ENCODE measurements at places on chromosomes 11 and 22.

DNA sequence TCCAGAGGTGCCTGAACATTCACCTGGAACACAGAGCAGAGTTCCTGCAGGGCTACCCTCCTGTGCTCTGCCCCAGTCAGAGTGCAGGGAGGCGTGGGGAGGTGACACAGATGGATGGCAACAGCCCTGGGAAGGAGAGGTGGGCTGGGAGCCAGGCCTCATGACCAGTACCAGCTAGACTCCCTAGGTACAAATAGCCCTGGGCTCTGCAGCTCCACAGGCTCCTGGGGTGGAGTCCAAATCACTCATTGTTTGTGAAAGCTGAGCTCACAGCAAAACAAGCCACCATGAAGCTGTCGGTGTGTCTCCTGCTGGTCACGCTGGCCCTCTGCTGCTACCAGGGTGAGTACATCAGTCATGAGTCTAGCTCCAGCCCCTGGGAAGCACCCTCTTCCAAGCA lies at the start of gene SCGB1D2:
Gene SCGB1D2 (plus strand): TSS at position 219 of the 400 bp plus-strand sequence. CDS start 69 bp downstream, at position 288.
- no peak for DNase-seq

- DNase-seq = no peak
These were observed 23.2 kb downstream of the MEI1 start for GRCh38 chr22:41722496-41722895.

GRCh38 chr11:47257517-47258316 lies at the start of gene NR1H3:
NR1H3 (plus strand) TSS chr11:47257996; CDS start chr11:47259217, 1,221 bp downstream.
- no peak for DNase-seq

DNA sequence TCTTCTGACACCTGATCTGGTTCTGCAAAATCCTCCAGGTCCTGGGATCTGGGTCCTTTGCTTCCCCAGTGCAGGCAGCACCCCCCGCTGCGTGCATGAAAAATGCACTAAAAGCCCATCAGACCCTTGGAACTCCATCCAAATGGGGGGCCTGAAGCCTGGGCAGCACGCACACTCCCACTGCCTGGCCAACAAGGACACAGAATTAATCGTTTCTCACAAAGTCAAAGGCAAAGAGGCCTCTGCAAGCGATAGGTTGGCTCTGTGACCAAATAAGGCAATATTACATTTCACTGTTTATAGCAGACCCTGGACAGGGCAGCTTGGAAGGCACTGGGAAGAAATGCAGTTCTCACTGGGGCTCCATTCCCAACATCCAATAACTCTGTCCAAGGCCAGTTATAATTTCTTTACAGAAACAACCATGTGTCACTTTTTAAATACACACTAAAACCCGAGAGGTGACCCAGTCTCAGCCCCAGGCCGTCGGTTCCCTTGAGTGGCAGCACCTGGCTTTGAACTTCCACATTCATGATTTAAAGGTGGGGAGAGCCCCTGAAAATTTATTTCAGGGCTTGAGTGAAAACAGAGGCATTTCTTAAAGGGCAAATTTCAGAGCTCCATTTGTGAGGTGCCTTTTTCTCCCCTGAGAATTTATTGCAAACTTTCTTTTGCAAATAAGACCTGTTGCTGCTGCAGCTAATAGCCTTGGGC lies 114.4 kb upstream of the ANO1 start:
- no peak for DNase-seq

- no peak for DNase-seq
These were observed 45.6 kb upstream of the HIPK3 start for GRCh38 chr11:33211580-33211979.

GRCh38 chr11:94516725-94517124 lies 4.5 kb downstream of the C11orf97 start:
- no peak for DNase-seq

GRCh38 chr11:72202571-72202970 lies 10.6 kb downstream of the FOLR1 start:
- DNase-seq = no peak

DNA sequence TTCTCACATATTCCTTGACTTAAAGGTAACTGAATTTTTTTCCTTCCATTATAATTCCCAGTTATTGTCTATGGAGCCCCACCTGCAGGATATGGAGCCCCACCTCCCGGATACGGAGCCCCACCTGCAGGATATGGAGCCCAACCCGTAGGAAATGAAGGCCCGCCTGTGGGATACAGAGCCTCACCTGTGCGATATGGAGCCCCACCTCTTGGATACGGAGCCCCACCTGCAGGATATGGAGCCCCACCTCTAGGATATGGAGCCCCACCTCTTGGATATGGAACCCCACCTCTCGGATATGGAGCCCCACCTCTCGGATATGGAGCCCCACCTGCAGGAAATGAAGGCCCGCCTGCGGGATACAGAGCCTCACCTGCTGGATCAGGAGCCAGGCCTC lies 28.1 kb downstream of the WBP2NL start:
- DNase-seq = no peak

- DNase-seq = no peak
These were observed 27.4 kb downstream of the FBLN1 start for GRCh38 chr22:45529971-45530575.

DNA sequence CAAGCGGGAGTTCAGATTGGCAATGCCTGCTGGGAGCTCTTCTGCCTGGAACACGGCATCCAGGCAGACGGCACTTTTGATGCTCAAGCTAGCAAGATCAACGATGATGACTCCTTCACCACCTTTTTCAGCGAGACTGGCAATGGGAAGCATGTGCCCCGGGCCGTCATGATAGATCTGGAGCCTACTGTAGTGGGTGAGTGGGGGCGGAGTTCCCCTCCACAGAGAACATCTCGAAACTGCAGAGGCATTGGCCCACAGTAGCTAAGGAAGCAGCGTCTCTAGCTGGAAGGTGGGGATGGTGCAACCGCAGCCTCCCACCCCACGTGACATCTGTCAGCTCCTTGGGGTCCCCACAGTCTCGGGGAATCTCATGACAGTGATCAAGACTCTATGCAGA lies 10.9 kb downstream of the TUBA8 start:
- no peak for DNase-seq

- no peak for DNase-seq
These were observed 152.3 kb downstream of the TMEM135 start for GRCh38 chr11:87190071-87190470.

- no peak for DNase-seq
These were observed 17.8 kb upstream of the ST14 start for GRCh38 chr11:130141561-130142341.

DNA sequence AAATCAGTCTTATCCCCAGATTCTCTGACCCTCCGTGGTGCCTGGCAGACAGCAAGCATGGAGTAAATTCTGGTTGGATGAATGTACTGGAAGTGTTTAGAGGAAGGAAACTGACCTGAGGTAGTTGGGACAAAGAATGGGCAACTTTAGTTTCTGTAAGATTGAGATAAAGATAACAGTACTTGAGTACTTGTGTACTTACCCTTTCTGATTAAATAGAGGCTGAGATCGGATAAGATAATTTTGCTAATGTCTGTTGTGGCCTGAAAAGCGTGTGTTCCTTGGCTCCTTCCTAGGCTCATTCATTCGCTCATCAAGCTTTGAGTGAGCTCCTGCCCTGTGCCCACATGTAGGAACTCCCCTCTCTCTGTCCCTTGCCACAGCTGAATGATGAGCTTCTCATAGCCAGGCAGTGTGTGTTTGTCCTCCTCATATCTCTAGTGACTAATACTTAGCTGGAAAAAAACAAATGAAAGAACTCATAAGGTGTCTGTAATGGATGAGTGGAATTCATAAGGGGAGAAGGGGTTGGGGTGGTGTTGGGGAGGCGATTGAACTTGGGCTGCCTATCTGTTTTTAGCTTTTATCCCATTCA lies 118.1 kb downstream of the DBX1 start:
- DNase-seq = no peak

DNA sequence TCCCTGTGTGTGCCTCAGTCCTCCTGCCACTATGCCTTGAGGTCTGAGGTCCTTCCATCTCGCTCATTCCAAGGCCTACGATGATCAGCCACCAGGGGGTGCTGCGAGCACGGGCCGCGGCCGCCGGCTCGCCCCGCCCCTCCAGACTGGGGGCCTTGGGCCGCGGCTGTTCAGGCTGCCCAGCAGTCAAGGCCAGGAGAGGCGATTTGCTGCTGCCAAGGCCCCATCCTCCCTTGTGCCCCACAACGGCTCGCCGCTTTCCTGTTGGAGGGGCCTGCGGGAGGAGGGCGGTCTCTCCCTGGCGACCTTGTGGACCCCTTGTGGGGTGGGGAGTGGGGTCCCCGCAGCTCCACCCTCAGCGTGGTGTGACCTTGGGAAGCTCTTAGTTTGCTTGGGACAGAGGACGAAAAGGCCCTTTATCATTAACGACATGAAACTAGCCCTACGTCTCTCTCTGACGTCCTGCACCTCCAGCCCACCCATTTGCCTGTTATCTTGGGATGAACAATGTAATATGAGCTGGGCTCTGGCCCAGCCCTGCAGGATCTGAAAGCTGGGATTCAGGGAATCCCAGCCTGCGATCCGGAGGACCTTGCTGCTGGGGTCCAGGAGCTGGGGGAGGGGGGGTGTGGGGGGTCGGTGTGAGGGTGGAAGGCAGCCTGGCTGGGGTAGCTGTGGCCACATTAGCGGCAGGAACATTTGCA lies 5.3 kb upstream of the GALR3 start:
- peak; percentile 67 for DNase-seq

DNA sequence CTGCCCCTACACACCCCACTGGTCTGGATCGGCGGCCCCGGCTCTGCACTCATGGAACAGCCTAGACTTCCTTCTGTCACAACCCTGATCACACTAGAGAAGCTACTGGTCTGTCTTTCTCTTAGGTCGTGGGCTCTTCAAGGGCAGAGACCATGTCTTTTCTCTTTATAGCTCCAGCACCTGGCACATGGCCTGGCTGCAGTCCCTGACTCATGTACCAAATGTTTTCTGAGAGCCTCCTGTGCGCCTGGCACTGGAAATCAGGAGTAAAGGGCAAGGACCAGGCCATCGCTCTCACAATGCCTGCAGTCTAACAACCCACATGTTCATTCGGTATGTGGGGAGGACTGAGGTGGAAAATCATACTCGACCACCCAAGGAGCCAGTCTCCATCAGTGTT lies 7.5 kb downstream of the ASCC2 start:
- no peak for DNase-seq

DNA sequence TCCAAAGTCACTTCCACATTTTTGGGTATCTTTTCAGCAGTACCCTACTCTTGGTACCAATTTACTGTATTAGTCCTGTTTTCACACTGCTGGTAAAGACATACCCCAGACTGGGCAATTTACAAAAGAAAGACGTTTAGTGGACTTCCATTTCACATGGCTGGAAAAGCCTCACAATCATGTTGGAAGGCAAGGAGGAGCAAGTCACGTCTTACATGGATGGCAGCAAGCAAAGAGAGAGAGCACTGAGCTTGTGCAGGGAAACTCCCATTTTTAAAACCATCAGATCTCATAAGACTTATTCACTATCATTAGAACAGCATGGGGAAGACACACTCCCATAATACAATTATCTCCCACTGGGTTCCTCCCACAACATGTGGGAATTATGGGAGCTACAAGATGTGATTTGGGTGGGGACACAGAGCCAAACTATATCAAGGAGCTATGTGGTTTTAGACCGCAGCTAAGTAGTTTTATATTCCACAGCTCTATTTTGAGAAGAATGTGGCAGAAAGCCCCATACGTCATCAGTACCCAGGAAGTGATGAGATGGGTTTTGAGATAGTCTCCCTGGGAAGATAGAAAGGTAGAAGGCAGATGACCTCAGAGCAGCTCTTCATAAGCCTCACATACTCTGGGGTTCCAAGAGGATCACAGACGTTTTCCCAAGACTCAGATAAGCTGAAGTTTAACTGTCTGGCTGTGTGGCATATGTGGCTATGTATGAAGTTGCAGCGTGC lies 96.3 kb downstream of the APIP start:
- no peak for DNase-seq

DNA sequence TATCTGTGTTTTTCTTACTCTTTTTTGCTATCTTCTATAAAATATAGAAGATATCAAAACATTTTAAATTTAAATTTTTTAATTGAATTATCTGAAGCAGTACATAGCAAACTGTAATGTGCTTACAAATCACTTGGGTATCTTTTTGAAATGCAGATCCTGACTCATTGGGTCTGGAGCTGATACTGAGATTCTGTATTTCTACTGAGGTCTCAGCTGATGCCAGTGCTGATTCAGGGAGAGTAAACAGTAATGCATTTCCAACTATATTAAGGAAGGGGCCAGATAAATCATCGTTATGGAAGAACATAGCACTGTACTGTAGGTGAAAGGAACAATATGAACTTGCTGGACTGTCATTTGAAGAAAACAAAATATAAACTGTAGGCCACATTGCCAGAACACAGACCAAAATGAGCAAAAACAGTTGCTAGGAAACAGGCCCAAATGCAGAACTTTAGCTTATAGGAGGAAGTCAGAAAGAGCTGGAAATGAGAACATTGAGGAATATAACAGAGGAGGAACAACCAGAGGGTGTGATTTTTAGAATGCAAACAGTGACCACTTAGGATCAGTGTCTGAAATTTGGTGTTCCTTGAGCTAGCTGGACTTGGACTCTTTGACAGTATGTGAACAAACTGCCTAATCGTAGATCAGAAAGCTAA lies 3.3 kb downstream of the ARL14EP start:
- DNase-seq = no peak

DNA sequence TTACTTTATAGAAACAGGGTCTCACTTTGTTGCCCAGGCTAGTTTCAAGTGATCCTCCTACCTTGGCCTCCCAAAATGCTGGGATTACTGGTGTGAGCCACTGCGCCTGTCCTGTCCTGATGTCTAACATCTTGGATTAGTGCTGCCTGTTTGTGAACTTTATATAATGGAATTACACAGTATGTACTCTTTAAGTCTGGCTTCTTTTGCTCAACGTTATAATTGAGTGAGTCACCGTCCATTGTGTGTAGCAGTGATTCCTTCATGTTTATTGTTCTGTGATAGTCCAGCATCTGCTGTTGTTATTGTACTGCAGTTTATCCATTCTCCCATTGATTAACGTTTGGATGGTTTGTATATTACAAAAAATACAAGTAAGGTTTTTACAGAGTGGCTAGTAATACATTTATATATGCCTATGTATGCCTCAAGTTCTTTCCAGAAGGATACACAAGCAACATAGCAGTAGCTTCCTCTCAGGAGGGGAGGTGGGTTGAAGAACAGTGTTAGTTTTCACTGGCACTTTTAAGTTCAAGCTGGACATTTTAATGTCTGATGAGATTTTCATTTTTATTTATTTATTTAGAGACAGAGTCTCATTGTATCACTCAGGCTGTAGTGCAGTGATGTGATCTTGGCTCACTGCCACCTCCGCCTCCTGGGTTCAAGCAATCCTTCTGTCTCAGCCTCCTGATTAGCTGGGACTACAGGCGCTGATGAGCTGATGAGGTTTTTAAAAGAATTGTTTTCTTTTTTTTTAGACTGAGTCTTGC lies 25.2 kb upstream of the MICALL1 start:
- DNase-seq = no peak

GRCh38 chr11:128198216-128198772 lies 389.1 kb downstream of the ETS1 start:
- no peak for DNase-seq

GRCh38 chr11:58609723-58610122 lies 12.7 kb upstream of the CNTF start:
- no peak for DNase-seq

GRCh38 chr11:28966951-28967350 lies 858.8 kb downstream of the METTL15 start:
- no peak for DNase-seq

DNA sequence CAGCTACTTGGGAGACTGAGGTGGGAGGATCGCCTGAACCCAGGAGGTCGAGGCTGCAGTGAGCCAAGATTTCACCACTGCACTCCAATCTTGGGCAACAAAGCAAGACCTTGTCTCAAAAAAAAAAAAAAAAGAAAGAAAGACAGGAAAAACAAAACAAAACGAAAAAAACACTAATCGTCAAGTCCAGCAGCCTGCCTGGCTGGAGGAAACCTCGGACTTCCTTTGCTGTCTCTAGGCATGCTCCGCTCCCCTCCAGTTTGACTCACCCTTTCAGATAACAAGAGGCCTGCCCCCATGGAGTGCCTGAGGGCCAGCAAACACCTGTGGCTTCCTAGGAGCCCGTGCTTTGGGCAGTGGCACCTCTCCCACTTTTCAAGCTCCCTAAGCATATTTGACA lies 28.8 kb upstream of the CHKA start:
- DNase-seq = no peak
